ENCODE measurements at places on chromosomes 7 and 10.

- DNase-seq: no peak
Observed at GRCh38 chr10:74991435-74991834, 120.0 kb upstream of the SAMD8 start.

DNA sequence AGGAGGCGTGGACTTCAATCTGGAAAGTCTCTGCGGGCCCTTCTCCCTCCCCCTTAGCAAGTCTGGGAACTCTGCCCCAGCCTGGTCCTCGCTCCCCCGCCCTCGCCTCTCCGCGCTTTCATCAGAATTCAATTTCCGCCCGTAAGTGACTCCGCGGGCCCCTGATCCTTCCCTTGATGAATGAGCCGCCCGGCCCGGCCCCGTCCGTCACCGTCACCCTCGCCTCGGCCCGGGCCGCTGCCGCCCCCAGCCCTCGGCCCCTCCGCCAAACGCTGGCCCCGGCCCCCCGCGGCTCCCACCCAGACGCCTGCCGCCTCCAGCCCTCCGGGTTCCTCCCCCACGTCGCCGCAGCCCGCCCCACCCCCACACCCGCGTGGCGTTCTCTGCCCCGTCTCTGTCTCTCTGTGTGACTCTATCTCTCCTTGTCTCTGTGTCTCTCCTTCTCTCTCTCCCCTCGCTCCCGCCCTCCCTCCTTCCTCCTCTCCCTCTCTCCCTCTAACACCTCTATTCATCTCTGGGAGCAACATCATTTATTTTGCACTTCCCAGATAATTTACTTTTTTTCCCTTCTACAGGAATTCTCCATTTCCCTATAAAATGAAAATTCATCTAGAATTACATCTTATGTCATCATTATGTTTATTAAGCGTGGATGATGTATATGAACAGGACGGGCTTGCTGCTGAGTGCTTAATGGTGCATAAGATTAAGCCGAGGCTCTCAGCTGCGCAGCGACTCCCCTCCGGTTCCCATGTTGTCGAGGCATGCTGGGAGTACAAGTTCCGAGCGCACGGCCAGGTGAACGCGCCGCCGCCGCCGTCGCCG lies 91.2 kb upstream of the PAX2 start:
- no peak for DNase-seq

- no peak for DNase-seq
Observed at GRCh38 chr7:127162366-127162765, 90.4 kb downstream of the GRM8 start.

DNA sequence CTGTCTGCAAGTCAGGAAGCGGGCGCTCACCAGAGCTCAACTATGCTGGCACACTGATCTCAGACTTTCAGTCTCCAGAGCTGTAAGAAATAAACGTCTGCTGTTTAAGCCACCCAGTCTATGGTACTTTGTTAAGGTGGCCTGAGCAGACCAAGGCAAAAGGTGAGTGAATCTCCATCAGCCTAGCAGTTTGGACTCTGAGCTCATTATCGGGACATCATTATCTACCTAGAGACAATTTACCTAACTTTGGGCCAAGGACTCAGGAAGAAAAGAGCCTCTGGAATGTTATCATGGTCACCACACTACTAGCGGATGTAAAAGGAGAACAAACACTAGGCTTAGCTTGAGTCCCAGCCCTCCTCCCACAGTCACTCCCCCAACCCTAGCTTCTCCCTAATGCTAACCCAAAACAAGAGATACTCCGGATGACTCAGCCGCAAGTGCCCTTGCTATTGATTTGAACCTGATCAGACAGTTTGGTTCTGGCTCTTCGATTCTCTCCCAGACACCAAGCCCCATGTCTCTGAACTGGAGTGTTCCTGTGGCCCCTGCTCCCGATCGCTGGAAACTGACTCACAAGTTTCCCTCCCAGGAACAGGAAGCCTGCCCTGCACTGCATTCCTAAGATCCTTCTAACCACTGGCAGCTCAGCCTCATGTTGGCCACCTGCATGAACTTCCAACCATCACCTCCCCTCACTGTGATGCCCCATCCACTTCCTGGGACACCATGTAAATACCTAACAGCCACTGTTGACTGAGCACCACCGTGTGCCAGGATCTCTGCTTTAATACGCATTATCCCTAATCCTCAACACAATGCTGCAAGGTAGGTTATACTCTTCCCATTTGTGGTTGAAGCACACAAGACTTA lies 34.5 kb downstream of the CREB3L2 start:
- no peak for DNase-seq

DNA sequence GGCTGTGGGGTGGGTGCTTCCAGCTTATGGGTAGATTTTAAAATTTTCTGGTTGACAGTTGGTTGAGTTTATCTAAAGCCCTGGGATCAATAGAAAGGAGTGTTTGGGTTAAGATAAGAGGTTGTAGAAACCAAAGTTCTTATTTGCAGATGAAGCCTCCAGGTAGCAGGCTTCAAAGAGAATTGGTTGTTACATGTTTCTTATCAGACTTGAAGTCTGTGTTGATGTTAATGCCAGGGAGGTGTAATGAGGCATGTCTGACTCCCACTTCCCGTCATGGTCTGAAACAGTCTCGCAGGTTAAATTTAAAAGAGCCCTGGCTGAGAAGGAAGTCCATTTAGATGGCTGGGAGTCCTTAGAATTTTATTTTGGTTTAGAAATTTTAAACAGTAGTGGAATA lies 165.2 kb upstream of the TMEM72 start:
- DNase-seq: no peak

DNA sequence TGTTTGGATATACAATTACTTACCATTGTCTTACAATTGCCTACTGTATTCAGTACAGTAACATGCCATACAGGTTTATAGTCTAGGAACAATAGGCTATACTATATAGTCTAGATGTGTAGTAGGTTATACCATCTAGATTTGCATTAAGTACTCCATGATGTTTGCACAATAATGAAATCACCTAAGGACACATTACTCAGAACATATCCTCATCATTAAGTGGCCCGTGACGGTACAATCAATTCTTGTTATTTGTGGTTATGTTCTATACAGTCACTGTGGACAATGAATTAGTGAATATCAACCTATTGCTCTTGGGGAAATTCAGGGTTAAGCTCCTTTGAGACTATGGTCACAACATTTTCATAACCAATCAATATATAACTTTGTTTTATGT lies 75.6 kb downstream of the MICU1 start:
- no peak for DNase-seq

DNA sequence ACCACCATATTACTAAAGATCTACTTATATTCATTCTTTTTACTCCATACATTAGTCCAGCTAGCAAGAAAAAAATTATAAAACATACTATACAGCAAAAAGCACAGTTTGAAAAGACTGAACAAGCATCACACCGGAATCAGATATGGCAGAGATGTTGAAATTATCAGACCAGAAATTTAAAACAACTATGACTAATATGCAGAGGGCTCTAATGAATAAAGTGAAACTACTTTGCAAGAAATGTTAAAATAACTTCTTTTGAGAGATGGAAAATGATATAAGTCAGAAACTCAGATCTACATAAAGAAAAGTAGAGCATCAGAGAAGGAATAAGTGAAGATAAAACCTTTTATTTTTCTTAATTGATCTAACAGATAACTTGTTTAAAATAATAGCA lies 50.9 kb downstream of the SGCE start:
- no peak for DNase-seq

GRCh38 chr10:78266741-78267469 lies 233.2 kb downstream of the RPS24 start:
- DNase-seq: no peak

GRCh38 chr7:75909521-75910132 lies 5.3 kb upstream of the POR start:
- DNase-seq: no peak

- no peak for DNase-seq
Observed at GRCh38 chr7:121957626-121958025, 84.7 kb downstream of the PTPRZ1 start.

DNA sequence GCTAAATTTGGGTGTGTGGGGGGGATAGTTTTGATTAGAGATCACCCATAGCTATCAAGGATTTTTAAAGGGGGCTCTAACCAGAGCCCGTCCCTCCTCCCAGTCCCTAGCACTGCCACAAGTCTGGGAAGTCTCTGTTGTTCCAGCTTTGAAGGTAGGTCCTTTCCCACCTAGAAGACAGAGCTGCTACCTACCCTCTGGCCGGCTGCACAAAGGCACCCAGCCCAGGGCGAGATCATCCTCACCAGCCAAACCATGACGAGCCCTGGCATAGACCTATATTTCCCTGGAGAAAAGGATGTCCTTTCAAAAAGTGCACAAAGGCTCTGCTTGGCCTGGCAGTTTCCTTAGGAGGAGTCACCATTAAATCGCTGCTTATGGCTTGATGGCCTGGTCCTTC lies 147.8 kb downstream of the CYP26A1 start:
- no peak for DNase-seq

GRCh38 chr7:24754906-24755506 lies 2.3 kb downstream of the GSDME start:
- DNase-seq: no peak

DNA sequence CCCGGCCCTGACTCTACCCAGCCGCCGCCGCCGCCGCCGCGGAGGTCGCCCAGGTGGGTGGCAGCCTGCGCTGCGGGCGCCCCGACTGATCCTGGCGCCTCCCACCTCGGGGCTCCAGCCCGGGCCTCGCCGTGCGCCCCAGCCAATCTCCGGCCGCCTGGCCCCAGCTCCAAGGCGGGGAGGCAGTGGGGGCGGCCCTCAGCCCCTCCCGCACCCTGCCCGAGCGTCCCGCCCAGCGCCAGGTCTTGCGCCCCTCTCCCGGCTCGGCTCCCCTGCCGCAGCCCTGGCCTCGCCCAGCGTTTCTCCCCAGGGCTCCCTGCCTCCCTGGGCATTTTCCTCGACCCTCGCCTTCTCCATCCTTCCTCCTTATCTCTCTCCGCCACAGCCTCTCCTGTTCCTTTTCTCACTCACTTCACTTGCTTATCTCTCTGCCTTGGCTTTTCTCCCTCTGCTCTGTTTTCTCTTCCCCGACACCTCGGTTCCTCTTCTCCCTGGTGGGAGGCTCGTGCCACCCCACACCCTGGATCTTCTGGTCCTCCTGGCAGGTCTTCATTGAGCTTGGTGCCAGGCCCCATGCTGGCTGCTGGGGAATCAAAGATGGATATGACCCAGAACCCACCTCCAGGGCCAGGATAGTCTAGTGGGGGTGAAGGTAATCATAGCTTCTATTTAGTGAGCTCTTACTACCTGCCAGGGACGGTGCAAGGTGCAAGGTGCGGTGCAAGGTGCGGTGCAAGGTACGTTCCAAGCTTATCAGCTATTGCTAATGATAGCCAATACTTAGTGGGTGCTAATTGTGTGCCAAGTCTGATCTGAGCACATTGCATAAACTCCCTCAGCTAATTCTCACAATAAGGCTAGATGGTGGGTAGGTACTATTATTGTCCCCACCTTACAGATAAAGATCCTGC lies at the start of gene SFRP5:
SFRP5 (minus strand) TSS at position 87 of the 911 bp plus-strand sequence. CDS start 166 bp downstream, outside the sequence.
- DNase-seq: no peak

- no peak for DNase-seq
Observed at GRCh38 chr10:98910048-98910447, 325.6 kb downstream of the HPSE2 start.
